ENCODE measurements at places on chromosomes 6 and 20. TPM values are rescaled to one million over a fixed set of nuclear protein-coding genes. Genes with fewer than 3 reads are reported as not detected.

- no peaks in the 10 kb centered on the region for H3K27me3 ChIP-seq
- H3K27ac ChIP-seq = no peak overlapping the region
- H3K4me1 ChIP-seq = no peaks in the 10 kb centered on the region
- H3K4me3 ChIP-seq = no peak overlapping the region
- no peaks in the 10 kb centered on the region for H3K36me3 ChIP-seq
Observed at GRCh38 chr6:73728548-73729205, 32.7 kb downstream of the CD109 start.

DNA sequence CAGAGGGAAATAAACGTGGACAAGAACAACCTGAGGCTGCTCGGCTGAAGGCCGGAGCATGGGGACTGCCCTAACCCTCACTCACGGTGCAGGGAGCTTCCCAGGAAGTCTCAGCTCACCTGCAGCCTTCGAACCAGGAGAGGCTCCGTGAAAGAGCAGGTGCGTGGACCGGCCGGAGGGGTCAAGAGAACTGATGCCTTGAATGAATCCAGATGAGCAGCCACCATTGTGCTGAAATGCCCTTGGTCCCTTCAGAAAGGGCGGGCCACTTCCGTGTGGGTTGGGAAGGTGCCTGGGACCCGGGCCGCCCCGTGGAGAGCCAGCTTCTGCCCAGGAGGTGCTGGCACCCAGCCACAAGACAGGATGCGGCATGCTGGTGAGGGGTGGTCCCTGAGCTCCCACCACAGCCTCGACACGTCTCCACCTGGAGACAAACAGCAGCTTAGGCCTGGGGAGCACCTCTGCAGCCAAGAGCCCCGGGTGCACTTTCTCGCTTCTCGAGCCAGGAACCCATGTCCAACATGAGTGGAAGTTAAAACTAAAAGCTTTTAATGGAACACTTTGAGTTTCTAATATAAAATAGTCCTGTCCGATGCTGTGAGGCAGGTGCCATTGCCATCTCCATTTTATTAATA lies 83.5 kb downstream of the TTLL2 start:
- H3K27me3 ChIP-seq = no peaks in the 10 kb centered on the region
- H3K4me3 ChIP-seq = no peak overlapping the region
- H3K4me1 ChIP-seq = no peaks in the 10 kb centered on the region
- no peak for DNase-seq

- peak overlapping the region; percentile 80 for H3K27ac ChIP-seq
- peak; percentile 21 for DNase-seq
- H3K27me3 ChIP-seq = no peaks in the 10 kb centered on the region
Observed at GRCh38 chr6:136051140-136051775, 198.9 kb downstream of the MTFR2 start.

- no peaks in the 10 kb centered on the region for H3K4me1 ChIP-seq
- H3K27ac ChIP-seq = no peak overlapping the region
- H3K36me3 ChIP-seq = no peaks in the 10 kb centered on the region
- H3K27me3 ChIP-seq = no peaks in the 10 kb centered on the region
Observed at GRCh38 chr20:61588411-61589385, 336.6 kb downstream of the CDH4 start.

GRCh38 chr6:68650142-68650541 lies 15.1 kb downstream of the ADGRB3 start:
- no peak for DNase-seq
- peaks cover 3% of the 10 kb centered on the region for H3K27me3 ChIP-seq
- no peak overlapping the region for H3K27ac ChIP-seq
- H3K4me3 ChIP-seq = no peak overlapping the region
- H3K4me1 ChIP-seq = no peaks in the 10 kb centered on the region
- H3K36me3 ChIP-seq = no peaks in the 10 kb centered on the region

GRCh38 chr6:116152620-116153019 lies 26.7 kb upstream of the COL10A1 start:
- no peaks in the 10 kb centered on the region for H3K27me3 ChIP-seq
- H3K4me1 ChIP-seq = no peaks in the 10 kb centered on the region
- no peaks in the 10 kb centered on the region for H3K36me3 ChIP-seq
- H3K4me3 ChIP-seq = no peak overlapping the region

DNA sequence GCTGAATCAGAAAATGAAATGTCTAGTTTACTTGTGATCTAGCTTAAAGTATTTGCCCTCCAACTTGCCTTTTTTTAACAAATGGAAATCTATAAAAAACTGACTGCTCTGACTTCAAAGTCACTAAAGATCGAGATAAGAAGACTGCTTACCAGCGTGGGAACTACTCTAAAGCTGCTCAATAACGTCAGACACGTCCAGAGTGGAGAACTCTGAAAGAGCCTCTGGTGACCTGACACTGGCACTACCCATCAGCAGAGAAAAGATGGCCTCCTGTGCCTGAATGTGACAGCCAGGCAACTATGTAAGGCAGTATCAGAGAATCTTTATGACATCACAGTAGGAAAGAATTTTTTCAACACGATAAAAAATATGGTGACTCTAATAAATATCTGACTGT lies 202.1 kb upstream of the SHLD1 start:
- H3K27me3 ChIP-seq = no peaks in the 10 kb centered on the region
- no peak overlapping the region for H3K27ac ChIP-seq
- DNase-seq = no peak
- no peaks in the 10 kb centered on the region for H3K36me3 ChIP-seq
- H3K4me3 ChIP-seq = no peak overlapping the region

Gene ZNF391
- total RNA-seq = 5.9 TPM

GRCh38 chr6:76768556-76768955 lies 694.7 kb downstream of the HTR1B start:
- no peaks in the 10 kb centered on the region for H3K36me3 ChIP-seq
- DNase-seq = no peak
- H3K27ac ChIP-seq = no peak overlapping the region
- H3K27me3 ChIP-seq = no peaks in the 10 kb centered on the region
- no peak overlapping the region for H3K4me3 ChIP-seq
- H3K4me1 ChIP-seq = no peaks in the 10 kb centered on the region

Gene SAMD5
- total RNA-seq = 3.3 TPM

DNA sequence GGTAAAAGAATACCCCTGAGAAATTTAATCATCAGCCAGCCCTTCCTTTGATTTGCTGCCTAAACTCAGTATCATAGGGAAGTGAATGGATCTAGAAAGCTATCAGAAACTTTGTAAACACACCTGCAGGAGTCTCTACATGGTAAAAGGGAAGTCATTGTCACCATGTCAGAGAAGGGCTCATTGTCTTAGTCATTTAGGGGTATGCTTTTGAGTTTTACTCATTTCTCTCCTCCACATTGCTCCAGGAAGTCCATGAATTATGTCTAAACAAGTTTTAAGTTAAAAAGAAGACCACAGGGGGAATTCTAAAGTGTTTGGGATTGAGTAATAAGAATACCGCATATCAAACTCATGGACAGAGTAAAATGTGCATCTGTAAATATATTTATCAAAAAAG lies 2.5 kb downstream of the SLC17A1 start:
- no peak for DNase-seq
- H3K36me3 ChIP-seq = no peaks in the 10 kb centered on the region
- H3K27me3 ChIP-seq = no peaks in the 10 kb centered on the region
- H3K4me1 ChIP-seq = no peaks in the 10 kb centered on the region
- H3K4me3 ChIP-seq = no peak overlapping the region

- H3K27me3 ChIP-seq = no peaks in the 10 kb centered on the region
- no peaks in the 10 kb centered on the region for H3K36me3 ChIP-seq
- no peaks in the 10 kb centered on the region for H3K4me1 ChIP-seq
- DNase-seq = no peak
- H3K4me3 ChIP-seq = no peak overlapping the region
Observed at GRCh38 chr20:10522328-10522727, 87.2 kb downstream of the SLX4IP start.

DNA sequence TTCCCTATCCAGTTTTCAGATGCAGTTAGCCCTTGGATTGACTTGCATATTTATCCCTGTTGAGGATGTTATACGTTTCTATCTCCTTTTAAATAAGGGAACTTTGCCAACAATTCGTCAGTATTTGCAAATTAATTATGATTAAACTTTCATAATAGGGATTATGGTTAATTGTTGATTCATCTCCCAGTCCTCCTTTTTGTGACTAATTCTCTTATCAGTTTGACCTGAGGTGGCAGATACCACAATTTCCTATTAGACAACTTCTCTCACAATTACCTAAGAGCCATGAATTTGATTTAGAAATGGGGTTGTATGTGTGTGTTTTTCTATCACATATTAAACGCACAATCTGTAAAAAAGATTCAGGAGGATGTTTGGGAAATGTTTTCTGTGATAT lies 172.9 kb downstream of the LAMA2 start:
- no peak for DNase-seq
- no peak overlapping the region for H3K27ac ChIP-seq
- H3K4me3 ChIP-seq = no peak overlapping the region
- H3K4me1 ChIP-seq = no peaks in the 10 kb centered on the region
- H3K27me3 ChIP-seq = no peaks in the 10 kb centered on the region
- H3K36me3 ChIP-seq = no peaks in the 10 kb centered on the region
